Adipocyte (in vitro differentiated cells): ENCODE measurements at places on chromosomes 4 and X.

DNA sequence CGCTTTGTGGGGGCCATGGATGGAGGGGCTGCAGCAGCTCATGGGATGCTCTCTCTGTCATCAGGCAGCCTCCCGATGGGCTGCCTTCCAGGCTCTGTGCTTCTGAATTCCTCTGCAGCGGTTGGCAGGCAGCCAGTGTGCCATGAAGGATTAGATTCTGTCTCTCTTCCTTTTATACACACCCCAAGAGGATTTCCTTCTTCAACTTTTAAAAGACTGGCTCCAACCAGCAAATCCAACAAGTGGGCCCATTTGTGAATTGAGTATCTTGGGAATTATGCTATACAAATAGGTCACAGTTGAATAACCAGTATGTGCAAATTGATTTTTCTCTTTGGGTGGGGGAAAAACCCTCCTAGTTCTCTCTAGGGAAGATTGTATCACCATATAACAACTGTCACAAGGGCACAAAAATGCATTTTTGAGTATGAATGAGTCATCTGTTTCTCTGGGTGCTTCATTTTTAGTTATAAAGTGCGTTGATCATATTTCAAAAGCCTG lies 96.8 kb upstream of the FAT1 start:
- DNase-seq: peak; percentile 7

GRCh38 chr4:142585411-142585810 lies 260.7 kb downstream of the INPP4B start:
- peak; percentile 4 for DNase-seq

GRCh38 chr4:453267-453666 lies 45.7 kb downstream of the ZNF721 start:
- no peak for DNase-seq

DNA sequence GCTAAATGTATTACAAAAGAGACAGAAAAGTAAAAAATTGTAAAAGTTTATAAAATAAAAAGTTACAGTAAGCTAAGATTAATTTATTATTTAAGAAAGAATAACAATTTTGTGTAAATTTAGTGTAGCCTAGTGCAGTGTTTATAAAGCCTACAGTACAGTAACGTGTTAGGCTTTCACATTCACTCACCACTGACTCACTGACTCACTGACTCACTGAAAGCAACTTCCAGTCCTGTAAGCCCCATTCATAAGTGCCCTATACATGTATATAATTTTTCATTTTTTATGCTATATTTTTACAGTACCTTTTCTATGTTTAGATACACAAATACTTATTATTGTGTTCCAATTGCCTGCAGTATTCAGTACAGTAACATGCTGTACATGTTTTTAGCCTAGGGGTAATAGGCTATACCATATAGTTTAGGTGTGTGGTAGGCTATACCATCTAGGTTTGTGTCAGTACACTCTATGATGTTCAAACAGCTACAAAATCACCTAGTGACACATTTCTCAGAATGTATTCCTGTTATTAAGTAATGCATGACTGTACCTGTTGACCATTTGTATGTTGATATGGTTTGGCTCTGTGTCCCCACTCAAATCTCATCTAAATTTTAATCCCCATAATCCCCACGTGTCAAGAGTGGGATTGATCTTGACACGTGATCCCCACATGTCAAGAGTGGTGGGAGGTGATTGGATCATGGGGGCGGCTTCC lies 57.9 kb downstream of the CFAP299 start:
- peak; percentile 59 for DNase-seq

GRCh38 chr4:25172961-25173915 lies 13.0 kb upstream of the SEPSECS start:
- DNase-seq: peak; percentile 94

DNA sequence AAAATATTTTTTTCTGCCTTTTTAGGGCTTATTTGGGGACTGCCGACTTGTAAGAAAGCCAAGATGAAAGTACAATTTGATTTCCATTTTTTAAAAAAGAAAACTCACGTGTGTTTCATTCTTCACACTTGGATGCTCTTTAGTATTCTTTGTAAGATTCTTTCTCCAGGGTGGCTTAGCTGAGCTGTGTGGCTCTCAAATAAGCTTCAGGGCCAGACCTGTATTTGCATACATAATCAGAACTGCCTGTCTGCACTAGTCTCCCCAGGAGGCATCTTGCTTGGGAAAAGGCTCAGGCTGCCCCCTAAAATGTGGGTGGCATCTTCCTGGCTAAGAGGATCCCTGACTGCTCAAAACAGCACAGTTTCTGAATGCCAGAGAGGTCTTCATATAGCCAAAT lies 498.4 kb downstream of the MID1IP1 start:
- no peak for DNase-seq

GRCh38 chr4:6680372-6681034 lies 13.2 kb upstream of the S100P start:
- DNase-seq: no peak

DNA sequence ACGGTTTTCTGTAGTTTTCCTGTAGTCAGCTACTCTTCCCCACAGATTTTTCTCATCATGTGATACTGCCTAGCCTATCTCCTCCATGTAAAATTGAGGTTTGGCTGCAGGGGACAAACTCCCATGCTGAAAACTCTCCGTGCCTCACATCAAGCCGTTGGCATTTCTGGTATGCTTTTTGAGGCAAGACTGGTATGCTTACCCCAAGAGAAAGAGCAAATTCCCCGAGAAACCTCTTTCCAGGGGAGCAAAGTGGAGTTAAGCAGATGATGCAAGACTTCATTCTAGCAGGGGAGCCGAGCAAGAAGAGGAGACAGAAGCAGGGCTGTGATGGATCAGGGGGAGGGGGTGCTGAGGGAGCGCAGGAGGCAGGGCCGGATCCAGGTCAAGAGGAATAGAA lies 4.8 kb downstream of the SOWAHD start:
- peak; percentile 81 for DNase-seq

DNA sequence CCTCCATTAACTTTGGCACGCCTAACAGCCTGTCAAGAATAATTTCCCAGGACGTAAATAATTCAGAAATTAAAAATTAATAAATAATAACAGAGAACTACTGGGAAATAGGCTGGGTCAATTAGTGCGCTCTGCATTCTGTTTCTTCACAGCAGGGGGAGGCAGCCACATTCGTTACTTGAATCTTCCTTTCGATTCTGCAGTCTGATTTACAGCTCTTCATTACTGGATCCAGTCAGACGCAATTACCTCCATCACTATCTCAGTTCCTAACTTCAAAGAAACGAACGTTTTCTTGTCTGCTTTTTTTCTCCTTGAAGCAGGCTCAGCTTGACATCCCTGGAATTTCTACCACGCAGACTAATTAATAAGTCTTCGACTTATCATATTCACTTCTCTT lies 9.0 kb upstream of the RPL34 start:
- DNase-seq: no peak

- peak; percentile 35 for DNase-seq
Measured at GRCh38 chrX:120111611-120112010, 4.1 kb downstream of the RHOXF1 start.

GRCh38 chrX:2488621-2489285 lies 12.0 kb downstream of the DHRSX start:
- DNase-seq: no peak

GRCh38 chr4:125169192-125169591 lies 145.6 kb upstream of the FAT4 start:
- no peak for DNase-seq

DNA sequence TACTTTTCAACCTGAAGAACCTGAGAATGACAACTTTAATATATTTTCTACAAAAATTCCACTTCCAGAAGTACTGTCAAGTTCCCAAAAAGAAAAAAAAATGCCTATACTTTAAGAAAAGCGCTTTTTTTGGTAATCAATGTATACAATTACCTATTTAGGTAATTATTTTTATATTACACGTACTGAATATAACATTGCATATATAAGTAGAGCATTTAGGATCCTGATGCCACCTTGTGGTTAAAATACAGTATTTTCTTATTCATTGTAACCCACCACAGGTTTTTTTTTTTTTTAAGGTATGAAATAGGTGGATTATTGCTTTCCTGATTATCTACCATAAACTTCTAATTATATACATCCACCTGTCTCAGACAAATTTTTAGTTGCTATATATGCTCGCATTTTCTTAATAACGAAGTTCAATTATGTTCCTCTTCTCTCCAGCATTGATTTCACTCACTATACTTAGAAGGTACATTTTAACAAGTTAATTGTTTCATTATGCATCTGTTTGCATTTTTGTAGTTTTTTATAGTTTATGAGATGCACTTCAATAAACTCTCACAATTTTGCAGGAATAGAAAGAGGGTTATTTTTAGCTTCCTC lies 5.2 kb downstream of the MAP9 start:
- peak; percentile 68 for DNase-seq

DNA sequence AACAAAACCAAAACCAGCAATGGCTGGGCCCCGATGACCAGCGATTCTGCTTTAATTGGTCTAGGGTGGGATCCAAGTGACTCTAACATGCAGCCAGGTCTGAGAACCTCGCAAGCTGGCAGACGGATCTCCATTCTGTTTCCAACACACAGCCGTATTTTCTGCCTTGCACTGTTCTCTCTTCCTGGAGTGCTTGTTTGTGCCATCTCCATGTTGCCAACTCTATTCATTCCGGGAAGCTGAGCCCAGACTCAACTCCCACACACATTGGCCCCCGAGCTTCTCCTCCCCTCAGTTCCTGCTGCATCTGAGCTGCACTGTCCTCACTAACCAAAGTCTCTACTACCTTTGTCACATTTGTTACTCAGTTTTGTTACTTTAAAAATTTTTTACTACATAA lies 35.6 kb downstream of the GEMIN8 start:
- no peak for DNase-seq
